Esophagus muscularis mucosa (tissue), 4 donors: ENCODE measurements at places on chromosomes 12 and 14. TPM values are rescaled to one million over a fixed set of nuclear protein-coding genes. Genes with fewer than 3 reads are reported as not detected.

- no peaks in the 10 kb centered on the region for H3K27me3 ChIP-seq
- no peak for DNase-seq
- H3K4me1 ChIP-seq = no peaks in the 10 kb centered on the region
- no peak overlapping the region for H3K4me3 ChIP-seq
- no peak overlapping the region for H3K27ac ChIP-seq
Measured at GRCh38 chr14:75323571-75323970, 44.9 kb downstream of the FOS start.

Gene DBX2
- not detected for total RNA-seq

GRCh38 chr14:34692348-34692747 lies 22.0 kb downstream of the CFL2 start:
- H3K36me3 ChIP-seq = no peaks in the 10 kb centered on the region
- no peak overlapping the region for H3K27ac ChIP-seq
- no peak overlapping the region for H3K4me3 ChIP-seq
- no peaks in the 10 kb centered on the region for H3K4me1 ChIP-seq
- no peak for DNase-seq

DNA sequence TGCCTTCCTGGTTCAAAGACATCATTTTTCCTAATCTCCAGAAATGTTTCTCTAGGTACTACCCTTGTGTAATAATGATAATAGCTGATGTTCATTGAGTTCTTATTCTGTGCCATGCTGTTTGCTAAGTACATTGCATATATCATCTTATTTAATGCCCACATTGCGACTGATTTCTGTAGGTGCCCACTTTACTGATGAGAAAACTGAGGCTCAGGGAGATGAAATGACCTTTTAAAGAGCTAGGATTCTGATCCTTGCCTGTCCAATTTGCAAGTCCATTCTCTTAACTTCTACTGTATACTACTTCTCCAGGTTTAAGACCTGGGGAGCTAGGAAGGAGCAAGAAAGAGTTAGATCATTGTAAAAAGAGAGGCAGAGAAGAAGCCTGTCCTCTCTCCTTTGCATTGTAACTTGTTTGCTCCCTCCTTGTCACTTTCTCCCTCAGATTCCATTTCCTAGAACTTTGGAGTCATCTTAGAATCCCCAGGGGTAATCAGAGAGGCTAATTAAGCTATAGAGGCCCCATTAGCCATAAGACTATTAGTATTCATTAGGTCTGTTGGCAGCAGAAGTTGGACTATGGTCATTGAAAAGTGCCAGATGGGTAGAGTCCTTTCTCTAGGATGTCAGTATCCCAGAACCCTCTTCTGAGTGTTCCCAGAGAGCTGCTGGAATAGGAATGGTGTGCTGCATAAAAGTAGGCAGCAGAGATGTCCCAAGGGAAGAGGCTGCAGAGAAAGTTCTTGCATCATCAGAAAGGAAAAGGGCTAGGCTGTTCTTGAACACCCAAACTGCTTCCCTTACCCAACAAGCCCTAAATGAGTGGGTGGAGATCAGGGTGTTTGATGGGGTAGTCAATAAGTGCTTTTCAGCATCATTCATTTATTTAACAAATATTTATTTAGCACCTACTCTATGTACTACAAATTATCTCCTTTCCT lies 3.1 kb downstream of the DGKA start:
- H3K4me1 ChIP-seq = peaks cover 42% of the 10 kb centered on the region
- no peaks in the 10 kb centered on the region for H3K36me3 ChIP-seq
- H3K4me3 ChIP-seq = no peak overlapping the region
- no peak overlapping the region for H3K27ac ChIP-seq
- DNase-seq = no peak

Gene CCDC38
- total RNA-seq = not detected

DNA sequence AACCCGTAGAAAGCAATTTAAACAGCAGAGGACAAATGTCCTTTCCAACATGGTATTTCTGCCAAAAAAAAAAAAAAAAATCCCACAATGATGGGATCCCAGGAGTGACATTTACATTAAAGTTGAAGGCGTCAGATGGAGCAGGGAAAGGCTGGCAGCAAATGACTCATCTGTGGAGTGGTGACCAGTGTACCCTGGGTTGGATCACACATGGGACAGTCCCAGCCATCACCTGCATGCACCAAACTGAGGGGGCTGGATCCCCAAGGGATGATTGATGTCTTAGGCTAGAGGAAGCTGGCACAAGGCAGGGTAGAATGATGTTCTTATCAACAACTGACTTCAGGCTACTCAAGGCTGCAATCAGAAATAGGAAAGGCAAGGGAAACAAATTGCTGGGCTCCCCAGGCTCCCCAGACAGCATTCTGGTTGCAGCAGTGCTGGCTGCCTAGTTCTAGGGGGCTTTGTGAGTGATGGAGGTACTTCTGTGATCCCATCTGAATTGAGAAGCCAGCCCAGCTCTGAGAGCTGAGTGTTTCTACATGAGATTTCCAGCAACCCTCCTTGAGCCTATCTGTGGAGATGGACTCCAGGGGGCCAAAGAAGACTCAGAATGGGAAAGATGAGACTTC lies 117.9 kb downstream of the DPF3 start:
- peaks cover 12% of the 10 kb centered on the region for H3K4me1 ChIP-seq
- no peaks in the 10 kb centered on the region for H3K36me3 ChIP-seq
- no peak overlapping the region for H3K4me3 ChIP-seq
- no peak overlapping the region for H3K27ac ChIP-seq

- H3K36me3 ChIP-seq = no peaks in the 10 kb centered on the region
- H3K4me3 ChIP-seq = no peak overlapping the region
- no peak overlapping the region for H3K27ac ChIP-seq
- DNase-seq = no peak
- H3K27me3 ChIP-seq = no peaks in the 10 kb centered on the region
- no peaks in the 10 kb centered on the region for H3K4me1 ChIP-seq
Measured at GRCh38 chr12:44584625-44585024, 291.5 kb downstream of the NELL2 start.

DNA sequence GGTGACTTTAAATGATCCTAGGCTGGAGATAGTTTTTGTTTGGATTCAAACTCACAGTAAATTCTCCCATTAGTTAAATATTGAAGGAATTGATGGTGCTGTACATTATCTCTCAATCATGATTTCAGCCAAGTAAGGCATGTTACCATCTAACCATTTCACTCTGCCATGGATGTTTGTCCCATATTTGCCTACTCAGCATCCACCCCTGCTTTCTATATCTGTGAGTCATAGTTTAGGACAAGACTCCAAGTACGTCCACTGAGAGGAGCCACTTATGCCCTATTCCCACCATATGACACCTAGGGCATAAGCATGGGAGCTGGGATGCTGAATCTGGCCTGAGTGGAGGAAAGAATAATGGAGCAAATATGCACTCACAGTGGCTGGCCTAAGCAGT lies 155.2 kb downstream of the RPL10L start:
- H3K36me3 ChIP-seq = no peaks in the 10 kb centered on the region
- H3K4me3 ChIP-seq = no peak overlapping the region
- H3K27me3 ChIP-seq = no peaks in the 10 kb centered on the region
- no peak overlapping the region for H3K27ac ChIP-seq

Gene HOMEZ
- 8.3 TPM for total RNA-seq

GRCh38 chr12:69123919-69124638 lies 115.3 kb upstream of the CPSF6 start:
- H3K4me1 ChIP-seq = no peaks in the 10 kb centered on the region
- DNase-seq = peak; percentile 34
- no peaks in the 10 kb centered on the region for H3K36me3 ChIP-seq
- no peaks in the 10 kb centered on the region for H3K27me3 ChIP-seq

Gene MDGA2
- under 0.01 TPM for total RNA-seq
